ENCODE measurements at places on chromosomes 5 and 9.

- no peak for DNase-seq
Measured at GRCh38 chr5:130068988-130069387, 164.7 kb downstream of the CHSY3 start.

- no peak for DNase-seq
Measured at GRCh38 chr9:7028591-7028990, 270.8 kb downstream of the KDM4C start.

DNA sequence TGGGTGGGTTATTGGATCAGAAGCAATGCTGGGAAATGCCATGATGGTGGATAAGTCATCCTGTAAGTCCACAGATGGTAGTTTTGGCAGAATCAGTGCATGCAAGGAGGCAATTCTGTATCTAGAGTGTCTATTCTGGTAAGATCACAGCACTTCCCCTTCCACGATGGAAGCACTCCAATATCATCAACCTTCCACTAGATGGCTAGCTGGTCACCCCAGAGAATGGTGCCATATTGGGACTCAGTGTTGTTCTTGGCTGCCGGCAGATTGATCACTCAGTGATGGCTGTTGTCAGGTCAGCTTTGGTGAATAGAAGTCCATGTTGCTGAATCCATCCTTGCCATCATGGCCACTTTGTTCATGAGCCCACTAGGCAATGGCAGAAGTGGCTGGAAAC, 553.5 kb downstream of the CSNK1G3 start:
- no peak for DNase-seq

DNA sequence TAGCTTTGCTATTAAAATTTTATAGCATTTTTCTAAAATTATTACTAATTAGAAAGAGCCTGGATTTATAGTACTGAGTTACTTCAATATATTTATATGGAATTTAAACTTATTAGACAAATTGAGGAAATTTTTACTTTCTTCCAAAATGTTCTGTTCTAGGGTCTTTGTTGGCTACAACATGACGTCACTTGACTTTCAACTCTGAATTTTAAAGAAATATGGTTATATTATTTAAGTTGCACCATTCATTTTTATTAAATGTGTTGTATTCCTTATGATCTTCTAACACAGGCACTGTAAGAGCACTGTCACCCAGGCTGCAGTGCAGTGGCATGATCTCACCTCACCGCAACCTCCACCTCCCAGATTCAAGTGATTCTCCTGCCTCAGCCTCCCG, 119.4 kb upstream of the CYLC2 start:
- DNase-seq = no peak

DNA sequence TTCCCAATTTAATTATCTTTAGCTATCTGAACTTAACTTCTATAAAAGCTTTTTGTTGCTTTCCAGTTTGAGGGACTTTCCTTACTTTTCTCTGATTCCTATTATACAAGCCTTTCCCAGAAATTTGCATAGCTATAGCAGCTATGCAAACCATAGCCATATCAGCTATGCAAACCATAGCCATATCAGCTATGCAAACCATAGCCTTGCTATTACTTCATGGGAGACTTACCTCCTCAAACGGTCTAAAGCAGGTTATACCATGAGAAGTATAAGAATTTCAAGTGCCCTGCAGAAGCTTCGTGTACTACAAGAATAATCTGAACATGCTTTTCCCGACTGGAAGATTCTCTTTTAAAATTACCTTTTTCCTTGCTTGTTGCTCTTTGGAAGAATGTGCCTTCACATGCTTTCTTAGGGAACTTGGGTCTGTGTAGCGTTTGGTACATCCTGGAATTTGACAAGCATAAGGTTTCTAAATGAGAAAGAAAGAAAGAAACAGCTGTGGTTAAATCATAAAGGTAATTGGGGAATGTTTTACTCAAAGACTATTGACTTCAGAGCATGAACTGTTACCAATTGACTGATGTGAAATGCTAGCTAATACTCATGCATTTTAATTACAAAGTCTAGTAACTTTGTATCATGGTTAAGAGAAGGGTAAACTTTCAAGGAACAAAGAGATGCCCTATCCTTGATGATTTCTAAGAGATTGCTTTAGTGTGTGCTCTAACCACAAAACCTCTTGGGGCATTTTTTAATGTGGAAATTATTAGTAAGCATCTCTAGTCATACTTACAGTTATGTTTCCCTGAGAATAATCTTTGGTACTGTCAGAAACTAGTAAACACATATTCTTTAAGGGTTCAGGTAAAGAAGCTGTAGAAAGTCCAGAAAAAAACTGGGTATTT, 367.6 kb downstream of the GLIS3 start:
- no peak for DNase-seq

GRCh38 chr5:57692582-57693487, 210.2 kb upstream of the ACTBL2 start:
- no peak for DNase-seq

- no peak for DNase-seq
Measured at GRCh38 chr5:3684118-3684517, 88.5 kb downstream of the IRX1 start.

GRCh38 chr9:113756476-113757192, 119.5 kb upstream of the ZNF618 start:
- no peak for DNase-seq
